ENCODE measurements at places on chromosomes 1 and 21.

DNA sequence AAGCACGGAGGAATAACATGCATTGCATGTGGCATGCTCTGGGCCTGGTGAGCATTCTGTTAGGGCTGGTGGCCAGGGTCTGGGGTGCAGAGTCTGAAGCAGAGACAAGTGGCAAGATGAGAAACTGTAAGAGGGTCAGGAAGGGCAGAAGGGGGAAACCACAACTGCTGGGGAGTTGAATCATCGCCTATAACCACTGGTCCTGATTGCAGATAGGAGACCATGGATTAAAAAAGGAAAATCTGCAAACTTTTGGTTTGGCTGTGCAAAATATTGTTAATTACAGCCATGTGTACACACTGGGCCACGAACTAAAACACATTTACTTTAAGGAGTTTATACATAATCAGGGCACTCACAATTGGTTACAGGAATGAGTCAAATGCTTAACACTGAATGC is 76.6 kb downstream of the TGFBR3 start:
- DNase-seq = no peak

GRCh38 chr1:20484519-20485462 is 1.2 kb downstream of the CAMK2N1 start:
- no peak for DNase-seq

GRCh38 chr1:237103021-237103420 is 61.0 kb downstream of the RYR2 start:
- no peak for DNase-seq

DNA sequence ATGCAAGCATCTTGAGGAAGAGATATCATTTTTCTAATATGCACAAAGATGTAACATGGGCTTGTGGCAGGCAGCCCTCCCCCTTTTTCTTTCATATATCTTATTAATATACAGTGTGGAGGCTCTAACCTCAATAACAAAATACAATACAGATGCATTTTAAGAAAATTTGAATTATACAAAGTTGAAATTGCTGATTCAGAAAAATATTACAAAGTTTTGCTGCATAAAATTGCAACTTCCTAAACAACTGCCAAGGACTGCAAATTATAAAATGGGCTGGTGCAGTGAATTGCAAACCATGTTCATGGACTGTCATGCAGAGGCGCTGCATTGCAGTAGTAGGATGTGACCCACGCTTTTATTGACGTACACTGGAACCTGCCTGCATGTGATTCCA is 84.0 kb downstream of the LPAR3 start:
- DNase-seq = no peak

GRCh38 chr1:12087797-12088314 is 24.8 kb downstream of the TNFRSF8 start:
- no peak for DNase-seq

GRCh38 chr21:42722808-42723473 is 69.5 kb downstream of the PDE9A start:
- DNase-seq = no peak
